Kidney epithelial cell (primary cell): ENCODE measurements at places on chromosomes 16 and 17.

- no peak for DNase-seq
Measured at GRCh38 chr16:15897121-15897780, 8.8 kb upstream of the CEP20 start.

DNA sequence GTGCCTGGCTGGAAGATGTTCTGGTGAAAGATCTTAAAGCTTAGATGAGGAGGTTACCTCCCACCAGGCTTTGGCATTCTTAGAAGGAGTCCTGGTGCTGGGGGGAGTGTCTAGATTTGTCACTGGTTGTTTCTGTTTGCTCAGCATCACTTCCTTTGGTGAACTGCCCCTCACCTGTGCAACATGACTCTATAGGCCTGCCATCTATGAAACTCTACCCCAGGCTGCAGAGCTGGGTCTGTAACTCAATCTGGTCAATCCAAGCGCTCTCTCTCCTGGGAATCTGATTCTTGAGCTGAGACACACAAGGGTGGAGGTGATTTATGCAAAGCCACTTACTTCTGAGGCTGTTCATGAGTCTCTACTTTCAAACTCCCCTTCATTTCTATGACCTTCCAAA, 399.4 kb downstream of the NPIPA7 start:
- DNase-seq: no peak

DNA sequence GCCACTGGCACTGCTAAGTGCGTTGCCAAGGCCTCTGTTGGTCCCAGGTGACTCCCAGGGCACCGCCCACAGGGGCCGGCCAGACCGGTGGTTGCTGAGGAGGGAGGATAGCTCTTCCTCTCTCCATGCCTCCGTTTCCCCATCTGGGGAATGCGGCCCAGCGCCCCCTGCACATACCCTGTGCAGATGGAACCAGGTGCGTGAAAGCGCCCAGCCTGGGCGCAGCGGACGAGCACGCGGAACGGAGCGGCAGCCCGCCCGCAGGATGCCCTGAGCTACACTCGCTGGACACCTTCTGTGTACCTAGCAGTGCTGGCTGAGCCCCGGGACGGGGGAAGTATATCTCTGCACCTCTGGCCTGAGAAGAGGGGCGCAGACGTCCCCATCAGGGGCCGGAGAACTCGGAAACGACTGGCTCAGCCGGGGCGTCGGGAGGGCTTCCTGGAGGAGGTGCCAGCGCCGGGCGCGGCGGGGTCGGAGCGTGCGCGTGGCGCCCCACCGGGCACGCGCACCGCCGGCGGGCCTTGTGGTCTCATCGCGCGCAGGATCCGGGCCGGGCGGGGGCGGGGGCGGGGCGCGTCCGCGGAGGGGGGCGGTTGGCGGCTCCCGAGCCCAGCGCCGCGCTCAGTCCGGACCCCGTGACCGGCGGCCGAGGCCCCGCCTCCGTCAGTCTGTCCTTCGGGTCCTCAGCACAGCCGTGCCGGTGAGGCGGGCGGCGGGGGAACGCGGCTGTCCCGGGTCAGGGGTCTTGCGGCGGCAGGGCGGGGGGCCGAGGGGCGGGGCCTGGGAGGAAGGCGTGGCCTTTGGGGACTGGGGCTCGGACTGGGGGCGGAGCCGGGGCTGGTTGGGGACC, at the start of the genes CCDC78 and HAGHL:
TSS of gene CCDC78 (minus strand) at position 6 of the 853 bp plus-strand sequence. CDS start 76 bp downstream, outside the sequence.
TSS of gene HAGHL (plus strand) at position 669 of the 853 bp plus-strand sequence. CDS start 404 bp downstream, outside the sequence.
- DNase-seq: no peak

DNA sequence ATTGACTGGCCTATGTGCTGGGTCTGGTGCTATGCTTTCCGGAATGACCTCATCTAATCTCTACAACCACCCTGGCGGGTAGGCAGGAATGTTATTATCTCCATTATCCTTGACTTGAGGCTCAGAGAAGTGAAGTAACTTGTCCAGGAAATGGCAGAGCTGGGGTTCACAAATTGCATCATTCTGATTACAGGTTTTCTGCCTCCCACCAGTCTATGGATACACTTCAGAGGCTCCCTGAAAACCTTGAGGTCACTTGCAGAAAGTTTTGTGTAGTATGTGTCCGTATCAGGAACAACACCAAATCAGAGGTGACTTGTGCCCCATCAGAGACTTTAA, 19.1 kb downstream of the NOD2 start:
- DNase-seq: no peak

GRCh38 chr16:67967183-67967957, 1.1 kb downstream of the SLC12A4 start:
- DNase-seq: no peak
